HCT116 (cell line): ENCODE measurements at places on chromosomes 16 and 17. TPM values are rescaled to one million over a fixed set of nuclear protein-coding genes. Genes with fewer than 3 reads are reported as not detected.

GRCh38 chr17:82734987-82735866 lies at the start of gene FN3K:
Gene FN3K, plus strand, starts transcription at chr17:82735615. Its CDS starts 22 bp downstream, at chr17:82735637.
- DNase-seq = no peak

DNA sequence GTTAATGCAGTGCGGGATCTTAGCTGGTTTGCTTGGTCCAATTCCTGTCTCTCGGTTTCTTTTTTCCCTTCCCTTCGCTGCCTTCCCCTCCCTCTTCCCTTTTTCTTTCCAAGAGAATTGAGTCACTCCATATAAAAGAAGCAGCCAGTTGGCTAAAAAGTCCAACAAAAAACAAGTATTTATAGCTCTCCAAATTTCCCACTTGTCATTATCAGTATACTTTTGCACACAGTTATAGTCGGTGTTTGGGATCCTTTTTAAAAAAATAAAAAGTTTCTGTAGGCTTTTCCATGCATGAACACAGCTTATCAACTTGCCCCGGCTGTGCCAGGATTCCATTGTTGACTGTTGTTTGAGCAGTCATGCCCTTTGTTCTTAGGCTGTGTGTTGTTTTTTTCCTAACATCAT lies 24.9 kb downstream of the HMOX2 start:
- DNase-seq = no peak

DNA sequence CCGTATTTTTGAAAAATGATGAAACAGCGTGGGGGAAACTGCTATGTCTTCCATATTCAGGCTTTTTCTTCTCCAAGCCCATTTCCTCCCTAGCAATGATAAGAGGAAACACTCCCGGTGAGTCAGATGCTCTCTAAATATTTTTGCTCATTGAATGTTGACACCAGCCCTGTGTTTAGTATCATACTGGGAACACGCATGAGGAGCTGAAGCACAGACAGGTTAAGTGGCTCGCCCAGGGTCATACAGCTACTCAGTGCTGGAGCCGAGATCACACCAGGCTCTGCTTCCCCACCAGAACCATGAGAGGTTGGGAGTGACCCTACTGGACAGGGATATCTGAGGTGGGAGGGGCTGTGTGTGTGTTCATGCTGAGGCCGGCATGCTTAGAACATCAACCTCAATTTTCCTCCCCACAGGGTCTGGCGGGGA lies 37.8 kb upstream of the ADGRG1 start:
- peak; percentile 28 for DNase-seq

GRCh38 chr16:1909561-1910231 lies 8.5 kb downstream of the HS3ST6 start:
- no peak for DNase-seq

DNA sequence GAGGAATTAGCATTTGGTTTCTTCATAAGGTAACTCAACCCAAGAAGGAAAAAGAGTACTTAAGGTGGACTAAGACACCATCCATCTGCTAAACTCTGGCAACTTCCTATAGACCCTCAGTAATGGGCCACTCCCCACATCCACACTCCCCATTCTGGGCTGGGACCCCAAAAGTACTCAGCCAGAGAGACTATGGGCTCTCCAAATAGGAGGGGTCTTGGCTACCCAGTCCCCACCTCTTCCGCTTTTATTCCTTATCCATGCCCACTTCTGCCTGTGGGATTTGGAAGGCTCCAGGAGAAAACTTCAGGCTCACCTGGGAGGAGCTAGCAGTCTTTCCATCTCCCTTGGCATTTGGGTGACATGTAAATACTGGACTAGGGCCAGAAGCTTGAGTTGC lies 164.5 kb upstream of the CCL2 start:
- DNase-seq = no peak

- peak; percentile 82 for DNase-seq
Measured at GRCh38 chr17:64081802-64082799, 47.8 kb downstream of the ERN1 start.

GRCh38 chr16:27020031-27020430 lies 46.7 kb upstream of the C16orf82 start:
- no peak for DNase-seq

GRCh38 chr17:49247944-49248343 lies 17.4 kb upstream of the PHOSPHO1 start:
- no peak for DNase-seq

GRCh38 chr16:70751593-70751992 lies 49.4 kb downstream of the VAC14 start:
- no peak for DNase-seq

DNA sequence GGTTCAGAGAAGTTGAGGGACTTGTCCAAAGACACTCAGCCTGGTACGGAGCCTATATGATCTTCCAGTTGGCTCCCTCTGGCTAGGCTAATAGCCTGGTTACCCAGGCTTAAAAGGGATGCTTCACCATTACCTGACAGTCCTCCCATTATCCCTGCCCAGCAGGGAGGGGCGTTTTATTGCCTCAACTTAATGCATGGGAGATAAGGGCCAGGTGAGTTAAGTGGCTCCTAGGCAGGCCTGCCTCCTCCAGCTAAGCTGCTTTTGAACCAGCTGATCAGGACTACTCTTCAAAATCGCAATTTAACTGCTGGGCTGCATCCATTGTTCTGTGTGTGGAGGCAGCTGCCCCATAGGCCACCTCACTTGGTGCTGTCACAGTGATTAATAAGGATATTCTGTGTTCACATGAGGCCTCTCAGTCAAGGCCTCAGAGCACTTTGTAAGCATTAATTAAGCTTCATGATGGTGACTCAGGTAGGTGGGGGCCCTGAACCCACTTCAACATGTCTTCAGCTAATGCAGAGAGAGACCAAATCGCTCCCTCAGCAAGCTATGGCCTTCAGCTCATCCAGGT lies 27.9 kb downstream of the SMPD3 start:
- DNase-seq = no peak

GRCh38 chr17:2990396-2990795 lies 73.0 kb downstream of the OR1D5 start:
- no peak for DNase-seq

DNA sequence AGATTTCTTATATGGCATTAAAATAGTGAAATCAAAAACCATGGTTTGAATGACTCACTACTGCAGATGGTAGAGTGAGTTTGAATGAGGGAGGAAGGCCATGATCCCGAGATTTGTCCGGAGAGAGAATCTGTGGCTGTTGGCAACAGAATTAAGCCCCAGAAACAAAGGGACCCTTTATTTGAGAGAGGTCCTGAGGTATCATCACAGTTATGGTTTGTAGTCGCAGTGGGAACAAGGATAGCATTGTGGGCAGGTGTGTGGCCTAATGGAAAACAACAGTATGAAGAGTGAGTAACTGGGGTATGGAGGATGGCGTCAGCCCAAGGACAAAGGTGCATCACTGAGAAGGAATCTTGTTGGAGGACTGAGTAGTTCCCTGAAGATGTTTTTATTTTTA lies 8.5 kb upstream of the ZFP3 start:
- no peak for DNase-seq

DNA sequence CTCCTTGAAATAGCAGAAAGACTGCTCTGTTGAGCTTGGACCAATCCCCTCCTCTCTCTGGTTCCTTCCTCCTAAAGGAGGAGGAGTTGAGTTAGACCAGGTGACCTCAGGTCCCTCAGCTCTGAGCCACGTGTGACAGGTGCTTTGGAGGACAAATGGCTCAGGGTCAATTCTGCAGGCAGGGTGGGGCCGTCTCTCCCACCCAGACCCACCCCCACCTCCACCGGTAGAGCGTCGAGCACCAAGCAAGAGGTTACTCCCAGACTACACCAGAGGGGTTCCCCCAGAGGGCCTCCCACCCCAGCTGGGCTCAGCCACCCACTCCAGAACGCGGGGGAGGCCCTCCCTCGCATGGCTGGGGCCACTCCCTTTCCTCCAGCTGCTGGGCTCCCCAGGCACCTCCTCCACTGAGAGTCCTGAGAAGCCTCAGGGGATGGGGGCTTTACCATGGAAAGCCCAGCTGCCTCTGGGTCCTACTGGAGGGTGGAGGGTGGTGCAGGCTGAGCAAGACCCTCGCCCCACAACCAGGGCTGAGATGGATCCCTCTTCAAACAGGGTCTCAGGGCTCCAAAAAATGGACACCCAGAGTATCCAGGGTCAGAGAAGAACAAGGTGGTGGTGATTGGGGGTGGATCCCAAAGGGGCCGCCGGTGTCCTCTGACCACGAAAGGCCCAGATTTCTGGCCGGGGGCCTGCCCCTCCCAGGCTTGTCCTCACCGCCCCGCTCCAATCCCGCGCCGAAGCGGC lies 7.6 kb downstream of the MYO1C start:
- peak; percentile 65 for DNase-seq

GRCh38 chr16:29831490-29831889 lies 11.2 kb downstream of the MVP start:
- no peak for DNase-seq

DNA sequence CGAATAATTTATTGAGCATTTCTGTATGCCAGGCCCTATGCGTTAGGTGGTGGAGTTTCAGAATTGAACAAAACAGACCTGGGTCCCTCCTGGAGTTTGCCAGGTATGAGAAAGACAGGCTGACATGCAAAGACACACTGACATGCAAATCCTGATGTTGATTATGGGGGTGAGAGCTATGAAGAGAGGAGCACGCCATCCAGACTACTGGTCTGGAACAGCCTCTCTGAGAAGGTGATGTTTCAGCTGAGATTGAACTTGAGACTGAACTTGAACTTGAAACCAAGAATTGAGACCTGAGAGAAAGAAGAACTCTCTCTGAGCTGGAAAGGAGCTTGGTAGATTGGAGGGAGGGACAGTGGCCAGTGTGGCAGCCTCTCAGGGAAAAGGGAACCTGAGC lies 14.2 kb upstream of the CACNG4 start:
- DNase-seq = no peak

DNA sequence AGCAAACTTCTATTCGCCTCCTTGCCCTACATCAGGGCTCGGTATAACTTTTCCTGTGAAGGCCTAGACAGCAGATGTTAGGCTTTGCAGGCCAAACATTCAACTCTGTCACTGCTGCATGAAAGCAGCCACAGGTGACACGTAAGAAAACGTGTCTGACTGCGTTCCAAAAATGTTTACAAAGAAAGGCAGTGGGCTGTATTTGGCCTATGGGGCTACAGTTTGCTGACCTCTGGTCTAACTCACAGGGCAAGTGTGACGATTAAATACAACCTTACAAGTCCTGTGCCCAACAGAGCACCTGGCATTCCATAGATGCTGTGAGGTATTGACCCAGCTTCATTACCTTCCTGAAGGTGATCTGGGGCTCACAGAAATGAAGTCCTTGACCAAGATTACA lies 79.4 kb downstream of the USP31 start:
- no peak for DNase-seq

The CCL14 gene
- not detected for total RNA-seq

The SAMD14 gene
- total RNA-seq = 1.5 TPM

The RAB37 gene
- total RNA-seq = 8.2 TPM

The ZG16 gene
- 0.07 TPM for total RNA-seq

The KATNIP gene
- 23.8 TPM for total RNA-seq

The MYH8 gene
- total RNA-seq = not detected

The ZNF287 gene
- not detected for total RNA-seq

The SLC52A1 gene
- not detected for total RNA-seq

The CARD14 gene
- total RNA-seq = 0.25 TPM

The GAST gene
- total RNA-seq = not detected

The CCL1 gene
- not detected for total RNA-seq
